ENCODE measurements at places on chromosomes 1 and 21. TPM values are rescaled to one million over a fixed set of nuclear protein-coding genes. Genes with fewer than 3 reads are reported as not detected.

Gene IGSF5
- total RNA-seq: not detected

Gene SPRR2A
- not detected for total RNA-seq

Gene GNL2
- 52.3 TPM for total RNA-seq

Gene ZBTB37
- 15.0 TPM for total RNA-seq

Gene IRF6
- 0.13 TPM for total RNA-seq

Gene GUK1
- total RNA-seq: 166 TPM

Gene ERICH3
- not detected for total RNA-seq

Gene RNU5D-1
- not detected for total RNA-seq

Gene AADACL3
- total RNA-seq: not detected

Gene LAX1
- not detected for total RNA-seq

Gene STUM
- total RNA-seq: 0.35 TPM

Gene RSPH1
- 0.19 TPM for total RNA-seq

- DNase-seq: peak; percentile 85
Observed at GRCh38 chr1:15684468-15685291, 560 bp downstream of the PLEKHM2 start.

GRCh38 chr1:95384567-95384966 is 150.6 kb downstream of the RWDD3 start:
- DNase-seq: no peak

DNA sequence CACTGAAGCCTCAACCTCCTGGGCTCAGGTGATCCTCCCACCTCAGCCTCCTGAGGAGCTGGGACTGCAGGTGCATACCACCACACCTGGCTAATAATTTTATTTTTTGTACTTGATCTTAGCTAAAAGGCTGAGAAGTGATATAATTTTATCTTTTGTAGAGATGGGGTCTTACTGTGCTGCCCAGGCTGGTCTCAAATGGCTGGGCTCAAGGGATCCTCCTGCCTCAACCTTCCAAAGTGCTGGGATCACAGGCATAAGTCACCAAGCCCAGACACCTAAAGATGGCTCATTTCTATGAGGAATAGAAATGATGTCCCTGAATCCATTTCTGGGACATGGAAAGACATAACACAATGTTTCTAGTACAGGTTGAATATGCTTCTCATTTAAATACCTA is 57.8 kb downstream of the TOMM20 start:
- DNase-seq: no peak

GRCh38 chr1:173392895-173393658 is 84.1 kb upstream of the PRDX6 start:
- no peak for DNase-seq

- no peak for DNase-seq
Observed at GRCh38 chr1:213956295-213956770, 31.4 kb upstream of the PROX1 start.

DNA sequence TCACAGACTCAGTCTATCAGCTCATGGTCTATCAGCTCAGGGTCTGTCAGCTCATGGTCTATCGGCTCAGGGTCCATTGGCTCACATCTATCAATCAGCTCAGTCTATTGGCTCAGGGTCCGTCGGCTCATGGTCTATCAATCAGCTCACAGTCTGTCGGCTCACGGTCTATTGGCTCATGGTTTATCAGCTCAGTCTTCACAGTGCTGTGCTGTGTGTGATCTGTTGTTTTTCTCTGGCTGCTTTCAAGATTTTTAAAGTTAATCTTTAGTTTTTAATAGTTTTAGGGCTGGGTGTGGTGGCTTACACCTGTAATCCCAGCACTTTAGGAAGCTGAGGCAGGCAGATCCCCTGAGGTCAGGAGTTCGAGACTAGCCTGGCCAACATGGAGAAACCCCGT is 14.4 kb downstream of the C1orf159 start:
- DNase-seq: no peak

GRCh38 chr1:15755646-15756040 is 3.0 kb upstream of the FBLIM1 start:
- no peak for DNase-seq

GRCh38 chr1:153360592-153361479 is 3.2 kb downstream of the S100A9 start:
- no peak for DNase-seq

DNA sequence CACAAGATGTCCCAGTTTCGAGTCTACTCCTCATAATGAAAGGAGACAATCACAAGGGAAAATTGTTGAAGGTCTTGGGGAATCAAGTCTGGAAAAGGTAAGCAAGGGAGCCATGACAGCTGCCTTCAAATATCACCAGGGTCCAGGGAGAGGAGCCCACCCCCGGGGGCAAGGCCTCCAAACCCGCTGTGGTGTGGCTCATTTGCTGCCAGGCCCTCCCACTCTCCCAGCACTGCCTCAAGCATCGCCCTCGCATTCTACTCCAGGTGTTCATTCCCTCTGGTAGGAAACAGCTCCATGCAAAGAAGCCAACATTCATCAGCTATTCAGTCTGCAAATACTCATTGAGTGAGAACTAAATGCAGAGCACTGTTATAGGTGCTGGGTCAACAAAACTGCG is 8.6 kb downstream of the S100A9 start:
- no peak for DNase-seq

GRCh38 chr1:160647329-160647720 is 481 bp upstream of the SLAMF1 start:
- no peak for DNase-seq

GRCh38 chr1:214401666-214402065 is 120.7 kb downstream of the SMYD2 start:
- DNase-seq: no peak

DNA sequence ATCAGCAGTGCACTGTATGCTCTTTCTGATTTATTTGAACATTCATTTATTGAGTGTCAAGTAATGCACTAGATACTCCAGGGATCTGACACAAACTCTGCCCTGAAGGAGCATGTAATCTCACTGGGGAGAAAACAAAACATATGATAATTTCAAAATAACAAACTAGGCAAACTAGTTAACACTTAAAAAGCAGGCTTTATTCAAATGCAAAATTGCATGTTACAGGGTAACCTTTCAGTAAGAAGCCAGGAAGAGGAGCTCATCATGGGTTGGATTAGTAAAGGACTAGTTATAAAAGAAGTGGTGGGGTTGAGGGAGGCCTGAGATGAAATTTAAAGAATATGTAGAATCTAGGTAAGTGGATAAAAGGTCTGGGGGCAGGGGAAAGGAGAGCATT is 20.9 kb downstream of the SELL start:
- DNase-seq: no peak

DNA sequence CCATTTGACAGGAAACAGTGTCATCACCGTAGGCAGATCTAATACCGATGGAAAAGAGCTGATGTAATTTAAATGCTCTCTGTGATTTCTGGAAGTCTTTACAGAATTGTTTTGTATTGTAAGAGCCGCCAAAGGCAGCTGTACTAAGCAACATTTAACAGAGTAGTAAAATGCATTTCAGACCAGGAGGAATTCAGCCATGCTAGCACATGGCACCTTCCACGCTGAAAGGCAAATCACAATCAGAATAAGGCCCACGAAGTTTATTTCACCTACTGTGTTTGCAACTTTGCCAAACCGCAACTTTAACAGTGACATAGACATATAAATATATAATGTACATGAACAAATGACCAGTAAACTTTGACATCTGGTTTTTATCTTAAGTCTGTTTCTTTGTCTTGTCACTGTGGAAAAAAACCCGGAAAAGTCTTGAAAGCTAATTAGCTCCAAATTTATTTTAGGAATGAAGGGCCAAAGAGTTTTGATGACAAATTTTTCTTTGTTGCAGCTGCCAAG is 26.1 kb upstream of the DISC1 start:
- DNase-seq: no peak

DNA sequence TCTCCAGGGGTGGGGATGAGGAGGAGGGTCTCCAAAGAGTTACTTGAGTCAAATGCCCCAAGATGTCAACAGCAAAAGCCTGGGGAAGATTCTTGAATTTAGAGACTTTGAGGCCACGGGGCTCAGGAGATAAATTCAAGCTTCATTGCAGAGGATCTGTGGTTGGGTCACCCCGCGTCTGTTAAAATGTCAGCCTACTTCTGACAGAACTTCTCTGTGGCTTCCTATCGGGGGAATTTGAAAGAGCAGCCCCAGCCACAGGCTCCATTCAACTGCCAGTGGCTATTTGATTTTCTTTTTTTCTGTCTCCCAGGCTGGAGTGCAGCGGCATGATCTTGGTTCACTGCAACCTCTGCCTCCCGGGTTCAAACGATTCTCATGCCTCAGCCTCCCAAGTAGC is 62.5 kb upstream of the EFHD2 start:
- no peak for DNase-seq

DNA sequence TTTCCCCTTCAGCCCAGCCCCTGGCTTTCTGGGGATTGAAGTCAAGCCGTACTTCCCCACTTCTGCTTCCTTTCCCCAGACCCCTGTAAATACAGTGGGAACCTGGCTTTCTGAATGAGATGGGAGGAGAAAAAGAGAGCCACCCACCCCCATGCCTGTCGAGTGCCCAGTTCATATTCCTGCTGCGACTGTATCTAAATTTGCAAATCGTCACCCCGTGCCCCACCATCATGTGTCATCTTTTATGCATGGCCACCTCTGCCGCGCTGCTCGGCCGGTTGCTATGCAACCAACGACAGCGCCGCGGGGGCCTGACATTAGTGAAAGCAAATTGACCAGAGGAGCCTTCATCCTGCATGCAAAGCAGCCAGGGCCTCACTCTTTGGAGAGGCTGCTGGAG is 143.0 kb downstream of the ELAVL4 start:
- DNase-seq: no peak

- DNase-seq: no peak
Observed at GRCh38 chr1:38917337-38917736, 24.3 kb downstream of the RHBDL2 start.
